CD4-positive, CD25-positive, alpha-beta regulatory T cell (primary cell): ENCODE measurements at places on chromosomes 16 and 17. TPM values are rescaled to one million over a fixed set of nuclear protein-coding genes. Genes with fewer than 3 reads are reported as not detected.
A peak's percentile ranks its signal among the peaks of the same experiment; 100 is the strongest.

Gene MVD
- 19.6 TPM for polyA plus RNA-seq

Gene PLCG2
- polyA plus RNA-seq, result 0.59 TPM

Gene EVPL
- polyA plus RNA-seq, result not detected

Gene CHST5
- not detected for polyA plus RNA-seq

Gene TBC1D3K
- not detected for polyA plus RNA-seq

Gene DNAI2
- polyA plus RNA-seq, result 0.10 TPM

Gene KRTAP4-5
- polyA plus RNA-seq, result not detected

Gene C17orf67
- 2.2 TPM for polyA plus RNA-seq

Gene ST6GALNAC2
- 0.13 TPM for polyA plus RNA-seq

GRCh38 chr17:83005639-83006038, 73.8 kb upstream of the METRNL start:
- no peaks in the 10 kb centered on the region for H3K4me1 ChIP-seq
- H3K27me3 ChIP-seq, result no peaks in the 10 kb centered on the region
- no peak for DNase-seq
- H3K36me3 ChIP-seq, result no peaks in the 10 kb centered on the region
- no peak overlapping the region for H3K27ac ChIP-seq

- DNase-seq, result no peak
- no peaks in the 10 kb centered on the region for H3K27me3 ChIP-seq
- H3K36me3 ChIP-seq, result peaks cover 48% of the 10 kb centered on the region
- H3K27ac ChIP-seq, result no peak overlapping the region
- no peak overlapping the region for H3K4me3 ChIP-seq
Observed at GRCh38 chr17:4006165-4006589, 41.9 kb upstream of the ATP2A3 start.

GRCh38 chr16:89534252-89534756, 26.1 kb downstream of the SPG7 start:
- peak; percentile 17 for DNase-seq
- H3K4me1 ChIP-seq, result peaks cover 10% of the 10 kb centered on the region
- H3K27me3 ChIP-seq, result no peaks in the 10 kb centered on the region

DNA sequence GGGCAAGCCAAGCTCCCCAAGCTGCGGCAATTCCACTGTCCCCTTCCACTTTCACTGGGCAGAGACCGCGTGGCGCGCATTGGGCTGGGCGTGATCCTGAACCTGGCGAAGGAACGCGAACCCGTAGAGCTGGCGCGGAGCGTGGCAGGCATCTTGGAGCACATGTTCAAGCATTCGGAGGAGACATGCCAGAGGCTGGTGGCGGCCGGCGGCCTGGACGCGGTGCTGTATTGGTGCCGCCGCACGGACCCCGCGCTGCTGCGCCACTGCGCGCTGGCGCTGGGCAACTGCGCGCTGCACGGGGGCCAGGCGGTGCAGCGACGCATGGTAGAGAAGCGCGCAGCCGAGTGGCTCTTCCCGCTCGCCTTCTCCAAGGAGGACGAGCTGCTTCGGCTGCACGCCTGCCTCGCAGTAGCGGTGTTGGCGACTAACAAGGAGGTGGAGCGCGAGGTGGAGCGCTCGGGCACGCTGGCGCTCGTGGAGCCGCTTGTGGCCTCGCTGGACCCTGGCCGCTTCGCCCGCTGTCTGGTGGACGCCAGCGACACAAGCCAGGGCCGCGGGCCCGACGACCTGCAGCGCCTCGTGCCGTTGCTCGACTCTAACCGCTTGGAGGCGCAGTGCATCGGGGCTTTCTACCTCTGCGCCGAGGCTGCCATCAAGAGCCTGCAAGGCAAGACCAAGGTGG, 9.8 kb downstream of the SARM1 start:
- H3K4me1 ChIP-seq, result peaks cover 20% of the 10 kb centered on the region
- H3K27me3 ChIP-seq, result no peaks in the 10 kb centered on the region
- H3K36me3 ChIP-seq, result no peaks in the 10 kb centered on the region
- peak; percentile 35 for DNase-seq
- H3K27ac ChIP-seq, result no peak overlapping the region
- no peak overlapping the region for H3K4me3 ChIP-seq

GRCh38 chr17:9421525-9421924, 154.1 kb downstream of the STX8 start:
- H3K36me3 ChIP-seq, result peaks cover 3% of the 10 kb centered on the region
- no peak overlapping the region for H3K27ac ChIP-seq
- H3K4me1 ChIP-seq, result no peaks in the 10 kb centered on the region

DNA sequence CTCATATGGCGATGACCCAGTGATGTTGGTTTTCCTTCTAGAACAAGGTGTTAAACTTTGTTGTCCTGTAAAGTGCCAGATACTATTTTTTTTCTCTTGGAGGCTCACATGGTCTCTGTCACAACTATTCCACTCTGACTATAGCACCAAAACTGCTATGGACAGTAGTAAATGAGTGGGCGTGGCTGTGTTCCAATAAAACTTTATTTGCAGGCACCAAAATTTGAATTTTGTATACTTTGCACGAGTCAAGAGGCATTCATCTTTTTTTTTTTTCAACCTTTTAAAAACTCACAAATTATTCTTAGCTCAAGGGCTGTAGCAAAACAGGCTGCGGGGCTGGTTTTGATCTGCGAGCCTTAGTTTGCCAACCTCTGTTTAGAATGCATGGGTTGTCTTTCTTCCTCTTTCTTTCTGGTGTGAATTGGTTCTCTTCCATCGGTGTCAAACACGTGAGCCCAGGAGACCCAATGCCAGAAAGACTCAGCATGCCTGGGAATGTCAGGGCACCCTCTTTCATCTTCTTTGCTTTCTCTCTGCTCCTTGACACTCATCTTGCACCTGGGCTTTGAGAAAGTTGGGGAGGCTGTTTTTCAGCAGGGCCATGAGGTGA, 2.1 kb downstream of the SYT17 start:
- no peaks in the 10 kb centered on the region for H3K36me3 ChIP-seq
- no peak overlapping the region for H3K27ac ChIP-seq
- no peak for DNase-seq
- no peaks in the 10 kb centered on the region for H3K27me3 ChIP-seq

DNA sequence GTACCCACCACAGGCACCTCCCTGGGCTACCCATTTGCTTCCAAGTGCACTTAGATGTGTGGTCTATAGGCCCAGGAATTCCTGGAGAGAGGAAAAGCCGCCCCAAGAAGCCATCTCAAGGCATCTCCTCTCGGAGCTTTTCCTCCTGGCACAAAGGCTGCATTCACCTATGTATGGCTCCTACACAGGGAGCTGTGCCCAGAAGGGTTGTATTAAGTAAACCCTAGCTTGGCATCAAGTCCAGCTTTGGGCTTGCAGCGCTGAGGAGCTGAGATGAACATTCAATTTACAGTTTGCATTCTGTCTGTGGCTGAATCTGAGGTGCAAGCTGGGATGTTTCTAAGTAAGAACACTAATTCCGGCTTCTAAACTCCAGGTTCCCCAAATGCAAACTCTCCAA, 81.3 kb downstream of the CDYL2 start:
- H3K4me3 ChIP-seq, result no peak overlapping the region
- DNase-seq, result no peak
- H3K4me1 ChIP-seq, result peaks cover 18% of the 10 kb centered on the region

GRCh38 chr17:40558300-40558889, 6.9 kb downstream of the CCR7 start:
- no peak for DNase-seq
- peaks cover 73% of the 10 kb centered on the region for H3K36me3 ChIP-seq
- H3K27me3 ChIP-seq, result no peaks in the 10 kb centered on the region
- H3K4me1 ChIP-seq, result peaks cover 82% of the 10 kb centered on the region

DNA sequence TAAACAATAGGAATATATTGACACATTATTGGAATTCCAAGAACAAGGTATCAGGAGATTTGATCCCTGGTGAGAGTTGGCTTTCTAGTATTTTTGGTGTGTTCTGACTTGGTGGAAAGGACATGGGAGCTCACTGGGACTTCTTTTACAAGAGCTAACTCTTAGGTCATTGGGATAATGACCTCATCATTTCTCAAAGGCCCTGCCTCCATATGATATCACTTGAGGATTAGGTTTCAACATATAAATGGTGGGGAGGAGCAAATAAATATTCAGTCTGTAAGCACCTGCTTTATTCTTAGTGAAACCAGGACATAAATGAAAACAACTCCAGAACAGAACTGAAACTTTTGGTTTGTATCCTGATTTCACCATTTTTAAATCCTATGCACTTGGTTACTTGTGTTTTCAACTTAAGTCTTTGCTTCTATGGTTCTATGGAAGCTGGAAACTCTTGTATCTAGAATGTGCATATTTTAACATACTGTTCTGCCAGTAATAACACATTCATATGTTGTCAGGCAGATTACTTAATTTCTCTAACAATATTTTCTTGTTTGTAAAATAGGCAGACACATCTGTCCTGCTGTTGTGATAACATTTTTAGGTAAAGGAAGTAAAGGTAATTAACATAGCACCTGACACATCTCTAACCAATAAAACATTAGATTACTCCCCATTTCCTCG, 1527.7 kb upstream of the CDH8 start:
- H3K4me1 ChIP-seq, result no peaks in the 10 kb centered on the region
- H3K36me3 ChIP-seq, result no peaks in the 10 kb centered on the region
- no peak overlapping the region for H3K27ac ChIP-seq

GRCh38 chr16:10332241-10332640, 53.6 kb upstream of the ATF7IP2 start:
- DNase-seq, result no peak
- no peak overlapping the region for H3K27ac ChIP-seq
- no peaks in the 10 kb centered on the region for H3K36me3 ChIP-seq
- H3K4me3 ChIP-seq, result no peak overlapping the region
- H3K4me1 ChIP-seq, result peaks cover 49% of the 10 kb centered on the region

- peaks cover 57% of the 10 kb centered on the region for H3K4me1 ChIP-seq
- no peaks in the 10 kb centered on the region for H3K27me3 ChIP-seq
- H3K27ac ChIP-seq, result no peak overlapping the region
- H3K4me3 ChIP-seq, result no peak overlapping the region
- no peaks in the 10 kb centered on the region for H3K36me3 ChIP-seq
Observed at GRCh38 chr17:38732376-38733281, 2.5 kb downstream of the CISD3 start.

DNA sequence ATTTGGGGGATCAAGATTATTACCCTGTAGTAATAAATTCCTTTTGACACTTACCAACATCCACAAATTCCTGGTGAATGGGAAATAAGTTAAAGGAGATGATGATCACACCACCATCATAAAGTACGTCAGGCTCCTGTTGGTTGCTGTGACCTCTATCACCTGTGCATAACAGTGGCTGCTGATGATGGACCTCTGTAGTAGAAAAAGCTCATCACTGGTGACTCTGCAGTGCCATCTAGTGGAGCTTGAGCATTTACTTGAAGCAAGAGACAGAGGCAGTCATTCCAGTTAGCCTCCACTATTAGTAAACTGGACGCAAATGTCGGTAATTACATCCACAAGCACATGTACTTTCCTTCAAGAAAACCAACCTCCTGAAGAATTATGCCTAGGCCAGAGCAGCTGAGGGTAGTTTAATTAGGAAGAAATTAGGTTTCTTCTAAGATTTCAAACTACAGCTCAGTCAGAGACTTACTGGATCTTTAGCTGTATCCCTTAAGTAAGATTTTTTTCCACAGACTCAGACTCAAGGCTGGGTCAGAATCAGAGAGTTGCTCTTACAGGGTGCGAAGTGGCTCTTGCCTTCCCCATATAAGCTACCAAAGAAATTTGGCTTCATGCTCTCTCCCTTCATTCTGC, 39.3 kb downstream of the CYB561 start:
- H3K4me3 ChIP-seq, result no peak overlapping the region
- H3K27me3 ChIP-seq, result no peaks in the 10 kb centered on the region
- no peaks in the 10 kb centered on the region for H3K36me3 ChIP-seq
- H3K27ac ChIP-seq, result no peak overlapping the region

DNA sequence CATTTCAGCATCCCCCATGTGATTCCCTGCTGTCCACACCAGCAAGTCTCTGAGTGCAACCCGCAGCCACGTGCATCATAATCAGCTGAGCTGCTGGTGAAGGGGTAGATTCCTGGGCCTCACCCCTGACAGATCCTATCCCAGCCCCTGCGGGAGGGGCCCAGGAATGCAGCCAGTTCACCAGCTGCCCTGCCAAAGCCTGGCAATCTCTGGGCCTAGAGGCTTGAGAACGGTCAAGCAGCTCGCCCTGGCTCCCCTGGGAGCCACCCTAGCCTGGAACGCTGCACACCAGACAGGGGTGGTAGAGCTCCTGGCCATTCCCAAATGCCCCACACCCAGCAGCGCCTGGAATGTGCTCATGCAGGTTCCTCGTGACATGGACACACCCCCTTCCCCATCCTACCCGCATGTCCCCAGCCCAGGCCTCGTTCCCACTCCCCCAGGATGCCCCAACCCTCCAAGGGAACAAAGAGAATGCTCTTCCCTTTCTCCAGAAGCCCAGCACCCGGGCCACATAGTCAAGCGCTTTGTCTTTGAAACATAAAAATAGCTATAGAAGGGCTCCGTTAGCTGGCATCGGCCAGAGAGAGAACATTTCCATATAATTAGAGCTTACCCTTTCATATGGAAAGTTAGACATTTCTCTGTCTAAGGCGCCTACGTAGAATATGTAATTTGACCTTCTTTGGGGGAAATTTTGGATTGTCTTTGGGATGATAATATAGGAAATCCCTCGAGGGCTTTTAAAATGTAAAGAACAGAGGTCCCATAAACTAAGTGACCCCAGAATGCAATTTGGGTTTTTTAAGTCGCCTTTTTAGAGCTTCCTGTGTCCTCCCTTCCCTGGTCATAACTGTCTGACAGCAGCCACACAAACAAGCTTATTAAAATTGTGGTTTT, 3.4 kb downstream of the CEP295NL start:
- no peaks in the 10 kb centered on the region for H3K36me3 ChIP-seq
- H3K4me1 ChIP-seq, result no peaks in the 10 kb centered on the region
- no peaks in the 10 kb centered on the region for H3K27me3 ChIP-seq
- no peak overlapping the region for H3K4me3 ChIP-seq
- DNase-seq, result no peak
